Muscle of back (tissue), 13 donors: ENCODE measurements at places on chromosomes 13 and 19.

DNA sequence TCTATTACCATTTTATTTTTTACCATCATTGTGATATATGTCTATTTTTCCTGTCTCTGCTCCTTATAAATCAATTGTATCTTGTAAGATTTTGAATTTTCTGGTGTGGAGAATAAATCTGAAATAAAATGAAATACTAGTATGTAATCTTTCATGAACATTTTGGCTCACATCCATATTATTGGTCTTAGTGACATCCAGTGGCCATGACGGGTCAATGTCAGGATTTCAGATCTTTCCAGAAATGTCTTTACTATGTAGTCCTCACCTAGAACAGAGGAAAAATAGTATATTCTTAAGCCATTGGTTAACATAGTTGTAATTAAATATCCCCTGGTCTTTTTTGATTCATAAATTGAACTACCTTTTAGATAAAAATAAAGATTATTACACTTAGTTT is 109.8 kb upstream of the GPC6 start:
- no peak for DNase-seq

- no peak for DNase-seq
Observed at GRCh38 chr19:18445262-18445948, 7.5 kb upstream of the ISYNA1 start.

DNA sequence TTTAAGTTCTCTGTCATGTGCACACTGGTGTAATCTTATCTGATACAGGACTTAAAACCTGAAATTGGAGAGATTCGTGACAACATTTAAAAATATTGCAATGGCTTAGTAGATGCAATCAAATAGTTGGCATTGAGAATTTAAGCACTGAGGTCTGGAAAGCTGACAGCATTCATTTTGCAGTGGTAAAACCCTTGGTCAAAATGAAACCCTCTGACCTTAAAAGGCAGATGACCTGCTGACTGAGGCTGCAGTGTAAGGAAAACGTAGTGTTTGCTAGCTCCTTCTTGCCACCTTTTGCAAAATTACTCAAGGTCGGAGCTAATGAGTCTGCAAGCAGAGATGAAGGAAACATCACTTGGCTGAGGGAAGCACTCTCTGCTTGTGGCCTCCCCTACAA is 150.6 kb downstream of the KCTD12 start:
- no peak for DNase-seq

GRCh38 chr13:48652851-48653471 is 768 bp upstream of the CYSLTR2 start:
- DNase-seq = no peak

DNA sequence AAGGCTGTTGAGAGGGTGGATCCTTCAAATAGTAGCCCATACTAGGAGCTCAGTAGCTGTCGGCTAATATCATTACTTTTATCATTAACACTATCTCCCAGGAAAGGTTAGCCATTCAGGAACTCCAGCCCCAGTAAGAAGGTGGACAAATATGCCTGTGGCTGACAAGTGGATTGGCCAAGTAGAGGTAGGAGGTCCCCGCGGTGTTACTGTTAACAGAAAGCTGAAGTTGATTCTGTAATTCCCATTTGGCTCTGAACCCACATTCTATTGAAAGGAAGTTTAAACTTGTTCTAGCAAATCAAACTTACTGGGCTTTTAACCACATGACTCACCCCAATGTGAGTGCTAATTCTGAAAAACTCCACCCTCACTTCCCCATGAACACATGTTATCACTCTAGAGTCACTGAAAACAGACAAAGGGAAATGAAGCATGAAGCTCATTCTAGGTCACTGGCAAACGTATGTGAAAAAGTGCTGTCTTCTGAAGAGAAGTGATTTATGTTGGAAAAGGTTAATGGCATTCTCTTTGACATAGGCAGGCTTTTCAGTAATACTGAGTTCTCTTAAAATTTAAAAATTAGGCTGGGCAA is 273.5 kb downstream of the FGF14 start:
- peak; percentile 10 for DNase-seq

DNA sequence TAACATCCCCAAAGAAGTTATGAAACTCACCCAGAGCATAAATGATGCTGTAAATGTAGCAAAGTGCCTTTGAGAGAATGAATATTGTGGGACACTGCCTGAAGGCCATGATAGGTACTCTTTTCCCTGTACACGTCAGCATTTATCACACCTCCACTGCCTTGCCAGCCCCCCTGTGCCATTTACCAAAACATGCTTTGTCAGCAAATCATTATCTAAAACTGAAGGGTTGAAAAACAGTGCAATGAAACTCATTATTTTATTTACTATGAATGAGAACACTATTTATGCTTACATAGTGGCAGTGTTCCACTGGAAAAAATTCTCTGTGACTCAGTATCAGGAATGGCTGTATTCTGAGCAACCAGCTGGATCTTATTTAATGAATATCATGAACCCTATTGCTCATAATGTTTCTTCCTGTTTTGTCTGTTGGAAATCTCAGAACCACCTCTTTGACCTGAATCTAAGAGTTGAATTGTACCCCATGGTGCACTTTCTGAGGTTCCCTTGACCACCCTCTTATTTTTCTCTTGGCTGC is 564.1 kb downstream of the DCT start:
- DNase-seq = peak; percentile 12

GRCh38 chr19:6459262-6460098 is at the start of gene SLC25A23:
SLC25A23 (minus strand) TSS chr19:6459792; CDS start chr19:6459628, 164 bp downstream.
- DNase-seq = peak; percentile 93

DNA sequence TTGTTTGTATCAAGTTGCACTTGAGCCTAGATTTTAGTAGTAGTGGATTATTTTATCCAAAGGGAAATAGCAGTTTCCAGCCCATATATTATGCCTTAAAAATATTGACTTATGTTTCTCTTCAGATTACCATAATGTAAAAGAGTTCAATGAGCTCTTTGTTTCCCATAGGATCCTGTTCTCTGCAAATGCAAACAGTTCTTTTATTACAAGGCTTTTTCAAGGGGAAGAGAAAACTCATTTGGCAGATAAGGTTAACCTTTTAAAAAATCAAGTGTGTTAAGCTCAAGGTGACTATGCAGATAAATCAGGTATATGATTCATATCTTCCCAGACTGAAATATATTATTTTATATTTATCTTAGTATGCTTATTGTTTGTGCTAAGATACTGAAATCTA is 961.2 kb upstream of the SPRY2 start:
- DNase-seq = no peak

DNA sequence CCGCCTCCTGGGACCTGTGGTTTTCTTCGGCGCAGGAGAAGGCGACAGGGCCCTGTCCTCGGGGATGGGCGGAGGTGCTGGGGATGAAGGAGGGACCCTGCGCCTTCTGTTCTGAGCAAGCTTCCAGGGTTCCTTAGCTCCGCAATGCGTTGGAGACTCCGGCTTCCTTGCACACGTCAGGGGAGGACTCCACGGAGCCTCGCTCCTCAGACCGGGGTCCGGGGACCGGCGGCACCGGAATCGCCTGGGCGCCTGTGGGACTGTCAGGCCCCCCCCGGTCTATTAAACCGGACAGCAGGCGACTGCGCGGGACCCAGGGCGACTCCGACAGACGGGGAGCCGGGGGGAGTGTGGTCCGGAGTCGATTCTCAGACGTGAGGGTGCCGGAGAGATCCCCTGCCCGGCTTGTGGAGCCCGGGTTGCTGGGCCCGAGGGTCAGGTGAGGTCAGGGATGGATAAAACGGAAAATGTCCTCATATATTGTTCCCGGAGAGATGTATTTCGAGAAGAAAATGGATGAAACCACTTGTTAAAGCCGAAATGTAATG is 227.4 kb downstream of the TEX29 start:
- DNase-seq = no peak

DNA sequence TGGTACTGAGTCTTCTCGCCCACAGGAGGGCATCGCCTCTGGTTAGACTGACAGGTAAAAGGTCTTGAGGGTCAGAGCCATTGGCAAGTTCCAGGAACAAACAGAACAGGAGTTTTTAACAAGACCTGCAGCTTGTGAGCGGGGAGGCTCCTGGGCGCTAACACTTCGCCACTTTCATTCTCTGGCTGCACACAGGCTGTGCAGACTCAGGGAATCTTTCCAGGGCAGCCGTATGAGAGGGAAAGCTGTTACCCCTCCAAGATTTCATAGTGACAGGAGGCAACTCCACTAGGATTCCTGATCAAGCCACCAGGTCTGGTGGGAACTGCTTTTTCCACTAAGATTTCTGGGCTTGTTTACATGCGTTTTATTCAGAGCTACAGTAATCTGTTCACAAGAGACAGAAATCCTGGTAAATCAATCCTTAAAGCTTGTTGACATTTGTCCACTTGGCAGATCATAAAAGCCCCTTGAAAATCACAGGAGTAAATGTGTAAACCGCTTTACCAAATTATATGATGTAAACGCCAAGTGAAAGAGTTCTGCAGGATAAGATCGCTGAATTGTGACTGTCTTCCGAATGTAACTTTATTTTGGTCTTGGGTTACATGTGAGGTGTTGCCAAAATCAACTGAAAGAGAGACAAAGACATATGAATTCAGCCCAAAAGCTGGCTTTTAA is 190.6 kb downstream of the MZT1 start:
- no peak for DNase-seq

- peak; percentile 98 for DNase-seq
Observed at GRCh38 chr19:10928563-10929401, at the start of the genes TIMM29 and YIPF2. TIMM29 (plus strand) TSS chr19:10928811; CDS start chr19:10928823, 12 bp downstream. YIPF2 (minus strand) TSS chr19:10928639; CDS start chr19:10928410, 229 bp downstream.

GRCh38 chr13:41621716-41622431 is 164.5 kb downstream of the RGCC start:
- no peak for DNase-seq

GRCh38 chr19:1009041-1009980 is 9.1 kb downstream of the GRIN3B start:
- no peak for DNase-seq

GRCh38 chr19:49155820-49156346 is 687 bp upstream of the HRC start:
- DNase-seq = peak; percentile 68

- no peak for DNase-seq
Observed at GRCh38 chr19:3359015-3359918, 7.1 kb upstream of the NFIC start.

DNA sequence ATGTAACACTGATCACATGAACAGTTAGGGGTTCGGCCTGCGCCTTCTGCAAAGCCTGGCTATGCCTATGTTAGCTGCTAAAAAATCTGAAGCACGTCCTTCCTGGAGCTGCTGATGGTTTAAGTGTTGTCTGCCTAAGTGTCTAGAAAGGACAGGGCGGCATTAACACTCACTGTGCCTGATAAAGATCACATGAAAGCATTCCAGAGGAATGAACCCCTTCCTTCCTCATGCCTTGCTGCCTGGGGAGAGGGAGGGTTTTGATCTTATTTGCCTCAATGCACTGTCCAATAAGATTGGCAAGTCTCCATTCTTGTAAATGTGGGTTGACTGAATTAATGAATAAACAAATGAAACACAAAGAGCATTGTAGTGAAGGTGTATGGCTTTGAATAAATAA is 5.2 kb downstream of the DOCK9 start:
- DNase-seq = no peak

- DNase-seq = peak; percentile 94
Observed at GRCh38 chr19:15265850-15266248, 33.6 kb upstream of the EPHX3 start.

DNA sequence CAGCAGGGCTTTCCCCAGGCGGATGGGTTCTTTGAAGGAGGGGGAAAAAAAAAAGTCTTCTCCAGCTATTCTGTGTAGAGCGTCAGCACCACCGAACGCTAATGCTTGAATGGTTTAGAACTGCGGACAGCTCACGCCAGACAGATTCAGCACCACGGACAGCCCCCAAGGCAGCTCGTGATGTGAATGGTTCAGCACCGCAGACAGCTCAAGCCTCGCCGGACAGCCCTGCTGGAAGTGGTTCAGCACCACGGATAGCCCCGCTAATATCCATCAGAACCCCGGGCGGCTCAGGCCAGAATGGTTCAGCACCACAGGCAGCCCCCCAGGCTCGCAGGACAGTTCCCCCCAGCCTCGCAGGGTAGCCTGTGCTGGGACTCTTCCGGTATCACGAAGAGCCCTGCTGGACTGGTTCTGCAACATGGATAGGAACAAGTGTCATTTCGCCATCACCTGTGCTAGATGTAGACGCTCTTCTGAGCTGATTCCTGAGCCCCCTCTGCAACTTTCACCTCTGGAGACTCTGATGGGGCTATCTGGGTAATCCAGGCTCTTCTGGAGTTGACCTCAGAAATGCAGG is 4.9 kb upstream of the SMIM17 start:
- DNase-seq = peak; percentile 70

GRCh38 chr19:7489609-7490044 is 792 bp upstream of the PEX11G start:
- no peak for DNase-seq

DNA sequence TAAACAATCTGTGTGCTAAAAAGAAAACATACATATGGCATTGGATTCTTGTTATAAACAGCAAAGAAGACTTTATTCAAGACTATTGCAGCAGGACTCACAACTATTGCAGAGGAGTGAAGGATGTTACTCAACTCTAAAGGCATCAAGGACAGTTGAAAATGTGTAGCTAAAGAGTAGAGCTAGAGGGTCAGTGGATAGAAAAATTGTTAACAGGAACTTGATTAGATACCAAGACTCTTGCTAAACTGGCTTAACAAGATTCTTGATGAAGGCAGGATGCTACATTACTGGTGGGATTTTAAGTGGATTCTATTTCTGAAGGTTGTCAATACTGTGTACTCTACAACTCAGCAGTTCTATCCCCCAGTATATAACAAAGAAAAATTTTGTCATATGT is 1183.3 kb downstream of the SLITRK1 start:
- DNase-seq = no peak

GRCh38 chr19:35085947-35086346 is 29.7 kb upstream of the FXYD3 start:
- no peak for DNase-seq

DNA sequence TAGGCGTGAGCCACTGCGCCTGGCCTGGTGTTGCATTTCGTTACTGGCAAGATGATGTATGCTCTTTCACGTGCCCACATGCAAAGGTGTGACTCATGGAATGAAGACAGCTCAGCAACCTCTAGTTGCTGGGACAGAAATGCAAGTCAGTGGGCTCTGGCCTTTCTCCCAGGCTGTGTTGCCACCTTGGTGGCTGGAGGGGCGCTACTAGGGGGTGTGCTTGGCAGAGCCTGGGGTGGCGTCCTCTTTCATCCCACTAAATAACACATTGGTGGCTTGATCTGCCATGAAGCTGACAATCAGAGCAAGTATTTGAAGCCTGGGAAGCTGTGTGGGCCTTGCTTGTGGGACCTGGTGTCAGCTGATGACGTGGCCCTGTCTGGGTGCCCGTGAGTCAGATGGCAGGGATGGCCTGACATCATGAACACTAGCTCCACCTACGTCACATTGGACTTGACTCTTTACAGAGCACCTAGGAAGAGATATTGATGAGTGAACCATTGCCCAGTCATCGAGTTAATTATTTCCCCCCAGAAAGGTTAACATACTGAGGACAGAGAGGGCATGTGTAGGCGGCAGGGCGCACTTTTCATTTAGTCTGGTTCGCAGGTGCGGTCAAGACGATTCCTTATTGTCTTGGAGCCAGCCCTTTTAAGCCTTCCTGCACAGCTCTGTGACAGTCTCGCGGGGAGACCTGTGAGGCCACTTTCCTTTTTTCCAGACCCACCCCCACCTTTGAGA is 154.2 kb downstream of the TM9SF2 start:
- no peak for DNase-seq
